ENCODE measurements at places on chromosomes 2 and 18.
A peak's percentile ranks its signal among the peaks of the same experiment; 100 is the strongest.

DNA sequence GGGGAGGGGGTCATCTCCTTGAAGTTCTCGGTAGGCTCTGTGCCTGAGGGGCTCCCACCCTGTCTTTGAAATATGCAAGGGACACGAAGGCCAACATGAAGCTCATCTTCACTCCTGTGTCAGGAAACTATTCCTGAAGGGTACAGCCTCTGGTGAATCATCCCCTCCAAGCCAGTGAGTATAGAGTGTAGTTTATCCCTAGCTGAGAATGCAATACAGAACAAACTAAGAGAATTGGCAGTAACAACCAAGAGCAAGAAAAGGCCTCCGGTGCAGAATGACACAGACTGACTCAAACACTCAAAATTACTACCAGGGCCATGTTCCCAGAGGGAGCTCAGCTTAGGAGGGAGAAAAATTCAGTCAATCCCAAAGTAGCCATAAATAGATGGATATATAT is 413.3 kb downstream of the BCL11A start:
- peak; percentile 26 for DNase-seq

GRCh38 chr2:68027959-68028358 is 34.8 kb downstream of the C1D start:
- DNase-seq, result no peak

GRCh38 chr18:63477968-63478367 is 1.2 kb downstream of the SERPINB5 start:
- no peak for DNase-seq

DNA sequence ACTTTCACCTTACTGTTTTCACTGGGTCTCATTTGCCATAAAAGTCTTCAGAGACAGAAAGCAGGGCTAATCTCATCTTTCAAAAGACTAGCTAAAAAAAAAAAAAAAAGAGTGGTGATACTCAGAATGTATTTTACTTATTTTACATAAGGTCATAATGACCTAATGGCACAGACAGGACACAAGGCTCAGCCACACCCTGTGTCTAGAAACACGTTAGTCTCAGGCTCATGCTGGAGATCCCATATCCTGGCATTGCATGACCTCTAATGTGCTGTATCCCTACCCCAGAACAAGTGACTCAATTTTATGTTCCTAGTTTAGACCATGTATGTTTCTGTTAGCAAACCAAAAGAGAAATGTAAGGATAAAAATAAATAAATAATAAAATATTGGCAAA is 115.4 kb downstream of the SATB2 start:
- DNase-seq, result no peak

DNA sequence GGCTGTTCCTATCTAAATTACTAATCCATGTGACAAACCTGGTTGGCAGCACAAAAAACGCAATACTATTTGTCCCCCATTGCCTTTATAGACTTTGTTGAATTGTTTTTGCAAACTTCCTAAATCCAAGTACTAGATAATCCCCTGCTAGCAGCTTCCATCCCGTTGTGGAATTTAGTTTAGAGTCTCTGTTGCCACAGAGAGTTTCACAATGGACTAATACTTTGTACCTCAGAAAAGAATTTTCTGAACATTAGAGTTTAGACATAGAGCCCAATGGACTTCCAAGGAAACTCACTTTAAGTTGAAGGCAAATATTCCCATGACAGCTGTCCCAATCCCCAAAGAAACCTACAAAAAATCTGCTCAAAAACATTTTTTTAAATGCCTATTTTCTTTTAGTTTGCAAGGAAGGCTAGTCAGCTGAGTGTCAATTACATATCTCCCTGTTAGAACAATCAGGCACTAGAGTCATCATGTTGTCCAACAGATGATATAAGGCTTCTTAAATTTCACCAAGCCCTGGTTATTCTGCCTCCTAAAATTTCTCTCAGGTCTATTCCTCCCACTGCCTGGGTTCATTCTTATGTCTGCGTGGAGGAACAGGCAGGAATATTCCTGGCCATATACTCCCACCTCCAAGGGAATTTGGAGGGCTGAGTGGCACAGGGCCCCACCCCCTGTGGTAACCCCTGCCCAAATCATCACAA is 27.2 kb downstream of the RNF152 start:
- DNase-seq, result no peak

DNA sequence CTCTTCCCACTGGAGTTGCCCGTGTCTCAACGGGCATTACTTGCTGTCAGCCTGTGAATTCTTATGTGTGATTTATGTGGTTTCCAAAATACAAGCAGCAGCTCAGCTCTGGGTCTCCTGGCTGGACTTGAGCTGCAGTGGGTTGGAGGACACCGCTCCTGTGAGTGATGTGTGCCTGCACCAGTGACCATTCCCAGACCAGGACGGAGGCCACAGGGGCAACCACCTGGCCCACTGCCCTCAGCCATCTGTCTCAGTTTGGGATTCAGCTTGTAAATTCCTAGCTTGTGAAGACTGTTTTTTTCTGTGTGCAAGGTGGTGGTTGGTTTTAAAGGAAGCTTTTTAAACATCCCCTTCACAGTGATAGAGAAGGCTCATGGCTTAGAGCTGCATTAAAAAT is 261.0 kb downstream of the BCL2 start:
- DNase-seq, result no peak

DNA sequence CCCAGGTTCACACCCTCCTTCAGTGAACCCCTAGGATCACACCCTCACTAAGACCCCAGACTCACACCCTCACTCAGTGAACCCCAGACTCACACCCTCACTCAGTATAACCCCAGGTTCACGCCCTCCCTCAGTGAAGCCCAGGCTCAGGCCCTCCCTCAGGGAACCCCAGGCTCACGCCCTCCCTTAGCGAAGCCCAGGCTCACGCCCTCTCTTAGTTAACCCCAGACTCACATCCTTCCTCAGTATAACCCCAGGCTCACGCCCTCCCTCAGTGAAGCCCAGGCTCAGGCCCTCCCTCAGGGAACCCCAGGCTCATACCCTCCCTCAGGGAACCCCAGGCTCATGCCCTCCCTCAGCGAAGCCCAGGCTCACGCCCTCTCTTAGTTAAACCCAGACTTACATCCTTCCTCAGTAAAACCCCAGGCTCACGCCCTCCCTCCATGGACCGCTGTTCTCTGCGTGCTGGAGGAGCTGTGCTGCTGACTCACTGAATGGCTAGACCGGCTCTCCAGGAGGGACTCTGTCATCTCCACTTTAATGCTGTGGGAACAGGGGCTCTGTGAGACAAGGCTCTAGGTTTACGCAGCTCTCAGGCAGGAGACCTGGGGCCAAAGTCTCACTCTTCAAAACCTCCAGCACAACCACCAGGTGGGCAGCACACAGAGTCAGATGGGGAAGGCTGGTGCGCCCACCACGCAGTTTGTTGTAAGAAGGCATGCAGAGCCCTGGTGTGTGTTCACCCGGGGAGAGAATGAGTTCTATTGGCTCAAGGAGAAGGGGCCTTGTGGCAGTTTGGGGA is 506.9 kb upstream of the MYT1L start:
- no peak for DNase-seq

DNA sequence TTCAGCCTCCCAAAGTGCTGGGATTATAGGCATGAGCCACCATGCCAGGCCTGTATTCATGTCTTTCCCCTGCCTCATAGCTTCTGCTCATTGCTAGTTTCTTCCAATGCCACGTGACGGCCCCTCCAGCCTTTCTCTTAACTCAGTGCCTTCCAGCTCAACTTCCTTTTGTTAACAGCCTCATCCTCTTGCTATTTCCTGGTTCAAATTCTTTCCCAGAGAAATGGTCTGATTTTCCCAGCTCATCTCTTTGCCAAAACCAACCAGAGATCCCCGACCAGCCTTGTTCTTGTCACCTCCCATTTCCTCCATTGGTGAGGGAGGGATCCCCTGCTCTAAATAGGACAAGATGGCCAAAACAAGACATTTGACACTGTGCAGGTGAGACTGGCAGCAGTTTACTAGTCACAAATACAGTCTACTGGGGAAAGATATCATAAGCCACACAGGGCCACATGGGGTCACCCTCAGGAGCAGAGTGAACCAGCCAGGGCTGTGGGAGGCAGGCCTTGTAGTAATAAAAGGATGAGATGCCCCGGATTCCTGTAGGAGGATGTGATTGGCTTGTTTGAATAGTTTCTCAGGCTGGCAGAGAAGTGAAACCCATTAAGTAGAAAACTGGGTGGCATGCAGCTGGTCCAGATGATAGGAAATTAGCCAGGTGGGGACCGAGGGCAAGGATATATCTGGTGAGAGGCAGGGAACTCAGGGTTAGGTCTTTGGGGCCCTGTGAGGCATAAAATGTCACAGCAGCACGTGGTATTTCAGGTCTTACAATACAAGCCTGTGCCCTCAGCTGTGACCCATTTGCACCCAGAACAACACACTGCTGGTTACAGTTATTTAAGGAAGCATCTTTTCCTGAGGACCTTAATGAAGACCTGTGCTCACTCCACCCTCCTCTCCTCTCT is 6.4 kb downstream of the CD207 start:
- DNase-seq, result peak; percentile 7
